GM12864 (cell line): ENCODE measurements at places on chromosomes 13 and 19.

- DNase-seq: no peak
These were observed 301.0 kb downstream of the TBC1D4 start for GRCh38 chr13:75180805-75181455.

- DNase-seq: no peak
These were observed 31.2 kb upstream of the TEX29 start for GRCh38 chr13:111289251-111289650.

- DNase-seq: no peak
These were observed 23.8 kb downstream of the ZNF787 start for GRCh38 chr19:56097306-56097705.

DNA sequence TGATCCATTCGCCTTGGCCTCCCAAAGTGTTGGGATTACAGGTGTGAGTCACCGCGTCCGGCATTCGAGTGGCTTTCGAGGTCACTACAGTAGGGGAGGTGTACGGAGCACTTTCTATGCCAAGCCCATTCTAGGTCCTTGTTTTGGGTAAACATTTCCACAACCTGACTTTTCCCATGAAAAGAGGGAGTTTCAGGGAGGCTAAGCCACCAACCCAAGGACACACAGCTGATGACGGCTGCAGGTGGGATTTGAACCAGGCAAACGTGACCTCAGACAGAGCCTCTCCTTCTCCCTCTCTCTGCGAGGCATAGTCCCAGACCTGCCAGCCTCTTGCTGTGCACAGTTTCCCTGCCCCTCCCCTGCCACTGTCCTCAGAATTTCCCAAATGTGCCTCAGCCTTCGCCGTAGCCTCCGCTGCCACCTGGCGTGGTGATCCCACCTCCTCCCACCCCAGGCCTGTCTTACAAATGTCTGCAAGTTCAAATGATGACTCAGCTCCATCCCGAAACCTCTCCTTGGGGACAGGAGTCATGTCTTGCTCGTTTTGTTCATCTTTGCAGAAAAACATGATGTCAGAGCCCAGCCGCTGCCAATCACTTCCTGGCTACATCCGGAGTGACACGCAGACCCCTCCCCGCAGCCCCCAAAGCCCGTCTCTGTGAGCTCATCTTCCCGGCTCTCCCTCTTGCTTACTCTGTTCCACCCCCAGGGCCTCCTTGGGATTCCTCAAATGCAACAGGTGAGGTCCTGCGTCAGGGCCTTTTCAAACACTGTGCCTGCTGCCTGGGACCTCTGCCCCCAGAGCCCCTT, 6.6 kb upstream of the GADD45B start:
- no peak for DNase-seq

GRCh38 chr13:98879127-98879520, 98.7 kb downstream of the DOCK9 start:
- DNase-seq: no peak

DNA sequence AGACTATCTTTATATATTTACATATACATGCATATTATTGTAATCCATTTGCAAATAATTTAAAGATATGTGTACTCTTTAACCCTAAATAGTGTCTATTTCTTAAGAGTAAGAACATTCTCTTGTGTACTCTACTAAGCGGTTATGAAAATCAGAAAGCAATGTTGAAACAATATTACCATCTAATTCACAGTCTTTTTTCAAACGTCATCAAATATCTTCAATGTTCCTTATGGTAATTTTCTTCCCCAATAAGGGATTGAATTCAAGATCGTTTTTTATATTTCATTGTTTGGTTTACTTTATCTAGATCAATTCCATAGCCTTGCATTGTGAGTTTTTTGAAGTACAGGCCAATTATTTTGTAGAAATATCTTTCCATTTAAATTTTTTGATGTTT, 1647.4 kb upstream of the PRR20A start:
- DNase-seq: no peak
